Osteocyte (in vitro differentiated cells): ENCODE measurements at places on chromosomes 6 and 20. TPM values are rescaled to one million over a fixed set of nuclear protein-coding genes. Genes with fewer than 3 reads are reported as not detected.

GRCh38 chr6:55882718-55883569 lies 7.6 kb upstream of the BMP5 start:
- no peak for DNase-seq

- no peak for DNase-seq
Observed at GRCh38 chr6:136127873-136128272, 122.2 kb downstream of the MTFR2 start.

DNA sequence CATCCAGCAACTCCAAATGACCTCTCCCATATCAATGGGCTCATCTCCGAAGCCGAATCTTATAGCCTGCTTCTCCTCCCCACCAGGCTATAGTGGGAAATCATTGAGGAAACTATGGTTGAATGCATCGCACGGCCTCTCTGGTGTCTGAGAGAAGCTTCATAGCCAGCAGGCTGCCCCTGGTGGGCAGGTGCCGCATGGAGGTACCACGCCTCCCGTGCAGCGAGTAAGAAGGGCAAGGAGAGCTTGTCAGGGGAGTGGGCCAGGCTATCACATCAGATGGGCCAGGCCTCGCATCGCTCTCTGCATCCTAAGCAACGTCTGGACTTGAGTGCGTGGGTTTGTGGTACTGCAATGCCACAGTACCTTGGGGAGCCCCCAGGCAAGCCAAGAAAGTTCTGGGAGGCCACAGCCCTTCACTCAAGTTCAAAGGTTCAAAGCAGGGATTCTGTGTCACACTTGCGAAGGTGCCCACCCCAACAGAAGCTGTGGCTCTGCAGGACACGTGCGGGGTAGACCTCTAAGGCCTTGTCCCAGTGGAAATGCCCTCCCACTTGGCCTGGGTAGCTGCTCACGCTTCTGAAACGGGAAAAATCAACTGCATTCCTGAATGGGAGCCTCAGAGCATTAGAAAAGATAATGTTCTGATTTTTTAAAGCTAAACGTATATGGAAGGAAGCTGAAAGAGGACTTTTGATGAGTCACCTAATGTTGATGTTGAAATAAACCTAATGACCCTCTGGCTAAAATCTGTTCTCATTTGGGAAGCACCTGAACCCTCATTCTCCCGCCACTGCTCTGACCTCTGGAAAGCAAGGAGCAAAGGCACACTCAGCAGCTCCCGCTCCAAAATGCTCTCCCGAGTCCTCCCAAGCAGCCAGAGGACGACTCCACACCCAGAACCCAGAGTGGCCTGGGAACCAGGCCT lies 8.4 kb upstream of the IRF4 start:
- DNase-seq: no peak

- no peak for DNase-seq
Observed at GRCh38 chr20:37228082-37228481, 33.5 kb downstream of the GHRH start.

DNA sequence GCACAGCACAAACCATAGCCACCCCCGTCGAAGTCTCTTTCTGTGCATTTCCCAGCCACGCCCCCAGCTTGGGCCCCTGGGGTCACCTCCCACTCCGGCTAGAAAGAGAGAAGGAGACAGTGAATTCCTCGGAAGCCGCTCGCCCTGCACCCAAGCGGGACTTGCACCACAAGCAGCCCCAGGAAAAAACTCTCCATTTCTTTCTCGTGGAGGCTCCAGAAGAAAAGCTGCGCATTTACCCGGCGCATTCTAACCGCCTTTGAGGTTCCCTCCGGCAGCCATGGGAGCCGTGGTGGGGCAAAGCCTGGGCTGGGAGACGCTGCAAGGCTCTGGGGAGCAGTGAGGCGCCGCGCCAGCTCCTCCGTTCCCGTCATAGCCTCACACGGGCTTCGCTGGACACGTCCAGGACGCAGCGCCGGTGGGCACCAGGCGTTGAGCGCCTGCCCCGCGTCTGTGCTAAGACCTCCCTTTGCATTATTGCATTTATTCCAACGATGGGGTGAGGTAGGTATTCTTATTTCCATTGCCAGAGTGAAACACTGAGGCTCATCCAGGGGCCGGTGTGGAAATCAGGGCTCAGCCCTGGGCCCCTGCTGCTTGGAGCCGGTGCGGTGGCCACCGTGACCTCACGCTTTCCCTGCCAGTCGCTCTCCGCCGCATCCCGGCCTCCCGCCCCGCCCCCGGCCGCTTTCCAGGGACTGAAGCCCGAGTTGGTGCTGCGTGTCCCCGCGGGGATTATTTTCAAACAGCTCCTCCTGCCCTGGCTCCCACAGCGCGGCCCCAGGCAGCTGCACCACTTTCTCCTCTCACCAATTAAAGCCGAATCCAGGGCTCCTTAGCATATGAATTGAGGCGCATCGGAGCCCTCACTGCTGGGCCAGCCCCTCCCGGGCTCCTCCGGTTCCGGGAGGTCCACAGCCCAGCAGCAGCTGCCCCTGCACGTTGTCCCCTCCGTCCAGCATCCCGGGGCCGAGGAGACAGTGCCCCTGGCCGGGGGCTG lies 148.3 kb upstream of the AFDN start:
- DNase-seq: no peak

GRCh38 chr20:2260250-2260649 lies 35.6 kb upstream of the TGM3 start:
- DNase-seq: no peak

DNA sequence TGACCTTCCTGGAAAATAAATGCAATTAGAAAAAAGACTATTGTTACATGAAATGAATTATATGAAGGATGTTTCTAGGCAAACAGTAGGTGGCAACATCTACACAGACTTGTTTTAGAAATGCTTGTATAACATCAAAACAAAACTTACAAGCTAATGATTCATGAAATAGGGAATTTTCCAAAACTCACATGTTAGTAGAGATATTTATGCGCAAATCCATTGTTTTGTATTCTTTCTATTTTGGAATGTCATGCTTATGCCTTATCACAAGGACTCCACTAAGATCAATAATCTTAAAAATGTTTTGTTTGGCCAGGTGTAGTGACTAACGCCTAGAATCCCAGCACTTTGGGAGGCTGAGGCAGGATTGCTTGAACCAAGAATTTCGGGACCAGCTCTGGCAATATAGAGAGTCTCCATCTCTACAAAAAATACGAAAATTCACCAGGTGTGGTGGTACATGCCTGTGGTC lies 32.3 kb upstream of the LGSN start:
- no peak for DNase-seq

DNA sequence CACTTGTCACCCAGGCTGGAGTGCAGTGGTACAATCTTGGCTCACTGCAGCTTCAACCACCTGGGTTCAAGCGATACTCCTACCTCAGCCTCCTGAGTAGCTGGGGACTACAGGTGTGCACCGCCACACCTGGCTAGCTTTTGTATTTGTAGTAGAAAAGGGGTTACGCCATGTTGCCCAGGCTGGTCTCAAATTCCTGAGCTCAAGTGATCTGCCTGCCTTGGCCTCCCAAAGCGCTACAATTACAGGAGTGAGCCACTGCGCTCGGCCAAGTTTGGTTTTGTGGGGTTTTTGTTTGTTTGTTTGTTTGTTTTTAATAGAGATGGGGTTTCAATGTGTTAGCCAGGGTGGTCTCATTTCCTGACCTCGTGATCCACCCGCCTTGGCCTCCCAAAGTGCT lies 12.3 kb downstream of the LOC128125822 start:
- DNase-seq: no peak

DNA sequence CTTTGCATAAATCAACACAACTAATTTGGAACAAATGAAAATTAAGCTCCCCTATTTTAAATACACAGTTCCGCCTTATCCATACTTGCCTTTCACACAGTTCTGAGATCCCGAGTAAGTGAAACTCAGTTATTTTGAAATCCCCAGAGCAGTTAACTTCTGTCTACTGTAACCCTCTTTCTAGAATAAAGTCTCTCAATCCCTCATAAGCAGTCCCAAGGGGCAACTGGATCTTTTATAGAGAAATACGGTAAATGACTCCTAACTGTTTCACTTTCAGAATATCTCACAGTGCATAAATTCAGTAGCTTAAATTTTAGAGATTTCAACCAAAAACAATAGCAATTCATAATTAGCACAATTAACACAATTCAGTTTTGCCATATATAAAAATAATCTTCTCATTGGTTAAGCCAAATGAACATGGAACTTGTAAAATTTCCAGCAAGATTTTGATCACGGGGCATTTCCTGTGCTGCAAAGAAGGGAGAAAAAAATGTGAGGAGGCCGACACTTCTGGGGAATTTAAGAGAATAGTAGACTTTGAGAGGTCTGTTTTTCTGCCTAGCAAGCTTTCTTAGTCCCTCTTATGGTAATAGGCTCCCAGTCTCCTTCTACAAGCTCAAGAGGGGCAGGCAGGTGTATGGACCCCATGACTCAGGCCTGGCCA lies 78.3 kb downstream of the KIF6 start:
- no peak for DNase-seq

DNA sequence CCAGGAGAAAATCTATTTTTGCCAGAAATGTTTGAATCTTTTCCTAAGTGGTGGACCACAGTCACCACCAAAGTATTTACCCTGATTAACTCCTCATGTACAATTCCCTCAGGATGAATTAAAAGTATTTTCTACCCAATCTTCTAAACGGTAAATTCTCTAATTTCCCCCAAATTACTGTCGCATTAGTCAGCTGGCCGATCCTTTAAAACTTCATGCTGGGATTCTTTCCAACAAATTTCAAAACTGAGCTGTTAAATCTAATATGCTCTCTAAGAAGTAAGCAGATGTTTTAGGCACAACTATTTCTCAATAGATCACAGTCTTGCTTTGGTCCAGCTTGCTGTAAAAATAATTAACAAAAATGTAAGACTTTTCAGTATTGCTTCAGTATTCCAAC lies 447.2 kb downstream of the FRK start:
- no peak for DNase-seq

DNA sequence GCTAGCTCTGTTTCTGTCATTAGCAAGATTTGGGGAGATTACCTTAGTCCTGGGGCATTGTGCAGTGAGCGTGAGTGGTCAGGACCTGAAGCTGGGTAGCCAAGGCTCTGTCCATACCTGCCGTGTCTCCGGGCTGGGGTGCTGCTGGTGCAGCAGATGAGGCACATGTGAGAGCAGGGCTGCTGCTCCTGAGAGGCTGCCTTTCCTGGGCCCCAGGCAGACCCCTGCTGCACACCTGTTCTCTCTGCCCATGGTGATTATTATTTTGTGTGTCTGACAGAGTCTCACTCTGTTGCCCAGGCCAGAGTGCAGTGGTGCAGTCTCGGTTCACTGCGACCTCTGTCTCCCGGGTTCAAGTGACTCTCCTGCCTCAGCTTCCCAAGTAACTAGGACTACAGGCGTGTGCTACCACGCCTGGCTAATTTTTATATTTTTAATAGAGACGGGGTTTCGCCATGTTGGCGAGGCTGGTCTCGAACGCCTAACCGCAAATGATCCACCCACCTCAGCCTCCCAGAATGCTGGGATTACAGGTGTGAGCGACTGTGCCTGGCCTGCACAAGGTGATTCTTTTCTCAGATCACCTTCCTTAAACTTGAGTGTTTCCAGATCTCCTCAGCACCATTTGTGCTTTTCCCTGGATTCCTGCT lies 36.8 kb upstream of the IRF4 start:
- DNase-seq: no peak

- DNase-seq: no peak
Observed at GRCh38 chr6:52904562-52905279, 4.8 kb downstream of the GSTA3 start.

DNA sequence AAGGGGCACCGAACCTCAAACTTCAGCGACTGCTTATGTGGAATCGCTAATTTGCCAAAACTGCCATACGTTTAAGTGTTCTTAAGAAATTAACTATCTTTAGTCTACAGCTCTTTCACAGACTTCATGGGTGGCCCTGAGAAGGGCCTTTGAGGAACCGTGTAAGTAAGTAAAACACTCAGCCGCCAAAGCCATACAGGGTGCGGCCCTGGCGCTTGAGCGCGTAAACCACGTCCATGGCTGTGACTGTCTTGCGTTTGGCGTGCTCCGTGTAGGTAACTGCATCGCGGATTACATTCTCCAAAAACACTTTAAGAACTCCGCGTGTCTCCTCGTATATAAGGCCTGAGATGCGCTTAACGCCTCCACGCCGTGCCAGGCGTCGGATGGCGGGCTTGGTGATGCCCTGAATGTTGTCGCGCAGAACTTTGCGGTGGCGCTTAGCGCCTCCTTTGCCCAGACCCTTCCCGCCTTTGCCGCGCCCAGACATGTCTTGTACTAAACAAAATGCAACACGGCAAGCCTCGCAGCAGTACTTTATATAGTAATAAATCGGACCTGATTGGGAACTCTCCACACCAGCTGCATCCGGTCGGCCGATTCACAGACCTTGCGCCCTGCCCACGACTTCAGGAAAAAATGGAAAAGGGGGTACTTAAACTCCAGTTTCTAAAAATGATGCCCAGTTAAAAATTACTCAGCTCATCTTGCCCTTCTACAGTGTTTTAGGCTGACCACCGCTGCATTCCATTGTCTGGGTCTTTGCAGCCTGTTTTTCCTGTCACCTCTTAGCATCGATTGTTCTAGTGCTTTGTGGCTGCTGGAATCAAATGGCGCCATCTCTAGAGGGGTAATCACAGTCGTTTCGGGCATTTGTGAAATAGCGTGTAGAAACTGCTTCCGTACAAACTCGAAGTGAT lies 38.9 kb downstream of the OR2B2 start:
- DNase-seq: no peak

- no peak for DNase-seq
Observed at GRCh38 chr6:20454204-20454824, 52.6 kb downstream of the E2F3 start.

GRCh38 chr6:123967905-123968304 lies 164.2 kb downstream of the NKAIN2 start:
- DNase-seq: no peak

DNA sequence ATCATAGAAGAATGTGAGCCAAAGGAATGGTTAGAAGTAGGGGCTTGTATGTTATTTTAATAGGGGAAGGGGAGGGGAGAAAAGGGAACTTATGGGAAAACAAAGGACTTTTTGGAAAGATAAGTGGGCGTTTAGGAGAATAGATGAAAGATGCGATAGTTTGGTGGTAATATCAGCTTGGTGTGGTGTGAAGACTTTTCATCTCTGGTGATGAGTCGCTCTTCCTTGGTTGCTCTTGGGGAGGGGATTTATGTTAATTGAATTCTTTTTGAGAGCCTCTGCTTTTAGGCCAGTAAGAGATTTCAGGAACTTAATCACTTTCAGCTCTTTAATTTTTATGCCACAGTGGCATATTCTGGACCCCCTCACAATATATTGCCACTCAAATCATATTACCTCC lies 10.8 kb downstream of the HECA start:
- no peak for DNase-seq

DNA sequence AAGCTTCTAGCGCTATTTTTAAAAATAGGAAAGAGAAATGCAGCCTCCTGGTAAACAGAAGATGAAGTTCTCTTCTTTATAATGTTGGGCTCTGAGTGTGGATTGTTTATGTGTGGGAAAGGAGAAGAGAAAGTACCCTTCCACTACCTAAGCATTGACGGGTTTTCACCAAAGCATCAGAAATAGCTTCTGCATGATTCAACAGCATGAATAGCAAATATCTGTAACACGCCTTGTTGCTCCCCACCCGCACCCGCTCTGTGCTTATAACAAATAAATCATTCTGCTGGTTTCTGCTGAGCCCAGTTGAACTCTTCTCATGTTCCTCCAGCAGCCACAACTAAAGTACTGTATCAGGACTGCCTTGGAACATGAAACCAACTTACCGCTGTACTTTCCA lies 20.7 kb downstream of the TXLNB start:
- DNase-seq: no peak

- no peak for DNase-seq
Observed at GRCh38 chr20:56574531-56575142, 41.6 kb downstream of the FAM209B start.

- DNase-seq: no peak
Observed at GRCh38 chr6:72865467-72865866, 243.6 kb downstream of the KCNQ5 start.

Gene TRAPPC3L
- not detected in 2 replicates for total RNA-seq

Gene CTCFL
- not detected in 2 replicates for total RNA-seq

Gene RRBP1
- 307 and 312 TPM in 2 replicates for total RNA-seq
